H4 (cell line): ENCODE measurements at places on chromosomes 12 and 14. TPM values are rescaled to one million over a fixed set of nuclear protein-coding genes. Genes with fewer than 3 reads are reported as not detected.

The SRRM4 gene
- 0.04 TPM in 1 of 2 replicates, not detected in the other for total RNA-seq

DNA sequence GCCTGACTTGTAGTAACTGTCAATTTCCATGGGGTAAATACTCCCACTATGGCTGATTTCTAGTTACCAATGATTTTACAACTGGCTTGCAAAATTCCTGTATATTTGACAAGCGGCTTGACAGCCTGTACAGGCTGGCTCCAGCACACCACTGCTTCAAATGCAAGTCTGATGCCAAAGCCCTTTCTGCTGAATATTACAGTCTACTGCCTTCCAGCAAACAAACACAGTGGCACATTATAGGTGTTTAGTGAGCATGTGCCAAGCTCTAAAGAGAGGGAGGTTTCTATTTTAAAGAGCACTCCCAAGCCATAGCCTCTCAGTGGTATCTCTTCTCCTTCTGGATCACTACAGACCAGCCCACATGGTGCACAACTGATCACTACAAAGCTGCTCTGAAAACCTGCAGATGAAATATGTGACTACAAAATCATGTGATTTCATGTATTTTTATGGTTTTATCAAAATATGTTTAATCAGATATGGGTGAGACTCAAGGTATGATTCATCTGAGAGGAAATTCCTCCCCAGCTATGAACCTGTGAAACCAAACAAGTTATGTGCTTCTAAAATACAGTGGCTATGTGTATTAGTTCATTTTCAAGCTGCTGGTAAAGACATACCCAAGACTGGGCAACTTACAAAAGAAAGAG is 101.5 kb downstream of the RPAP3 start:
- DNase-seq: no peak

GRCh38 chr12:121634836-121635235 is 8.5 kb downstream of the ORAI1 start:
- no peak for DNase-seq

DNA sequence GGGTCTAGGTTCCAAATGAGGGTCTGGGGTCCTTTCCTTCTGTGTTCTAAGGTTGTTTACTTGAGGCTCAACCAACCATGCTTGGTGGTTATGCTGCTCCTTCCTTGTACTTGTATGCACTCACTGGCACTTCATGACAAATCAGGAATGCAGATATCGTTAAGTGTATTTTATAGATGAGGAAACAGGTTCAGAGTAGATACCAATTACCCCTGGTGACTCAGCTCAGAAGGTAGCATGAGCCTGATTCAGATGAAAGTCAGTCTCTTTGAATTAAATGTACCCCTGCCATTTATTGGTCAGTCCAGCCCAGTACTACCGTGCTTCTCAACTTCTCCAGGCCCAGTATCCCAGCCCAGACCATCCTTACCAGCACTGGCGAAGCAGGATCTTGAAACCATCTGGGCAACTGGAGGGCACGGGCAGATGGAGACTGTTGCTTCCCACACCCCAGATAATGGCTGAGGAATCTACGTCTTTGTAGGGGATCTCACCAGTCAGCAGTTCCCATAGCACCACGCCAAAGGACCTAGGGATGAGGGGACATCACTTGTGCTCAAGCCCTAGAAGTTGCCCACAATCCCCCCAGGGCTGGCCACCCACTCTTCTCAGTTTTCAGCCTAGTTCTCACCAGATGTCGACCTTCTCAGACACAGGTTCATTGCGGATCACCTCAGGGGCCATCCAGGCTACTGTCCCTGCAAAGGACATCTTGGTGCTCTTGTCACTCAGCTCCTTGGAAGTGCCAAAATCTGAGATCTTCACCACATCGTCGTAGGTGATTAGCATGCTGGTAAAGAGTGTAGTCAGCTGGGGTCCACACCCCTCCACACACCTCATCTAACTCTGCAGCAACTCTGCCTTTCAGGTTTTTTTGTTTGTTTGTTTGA is 14.3 kb downstream of the MAP3K12 start:
- no peak for DNase-seq

DNA sequence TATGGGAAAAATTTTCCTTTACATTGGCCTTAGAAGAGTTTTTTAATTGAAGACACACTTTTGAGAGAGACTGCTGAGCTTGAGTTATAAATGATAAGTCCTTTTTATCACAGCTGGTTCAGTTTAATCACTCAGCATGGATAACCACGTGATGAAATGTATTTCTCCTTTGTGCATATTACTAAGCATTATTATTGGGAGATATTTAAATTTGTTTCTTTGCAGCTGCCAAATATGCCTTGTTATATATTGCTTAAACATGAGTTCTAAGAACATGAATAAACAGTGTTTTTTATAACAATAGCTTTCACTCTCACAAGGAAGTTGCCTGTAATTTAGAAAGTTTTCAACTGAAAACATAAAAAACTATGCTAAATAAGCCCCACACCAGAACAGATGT is 293.5 kb upstream of the LRFN5 start:
- DNase-seq: no peak

GRCh38 chr12:49808686-49809380 is 19.4 kb downstream of the NCKAP5L start:
- no peak for DNase-seq

- no peak for DNase-seq
Observed at GRCh38 chr14:72700338-72701236, 193.3 kb downstream of the DPF3 start.

DNA sequence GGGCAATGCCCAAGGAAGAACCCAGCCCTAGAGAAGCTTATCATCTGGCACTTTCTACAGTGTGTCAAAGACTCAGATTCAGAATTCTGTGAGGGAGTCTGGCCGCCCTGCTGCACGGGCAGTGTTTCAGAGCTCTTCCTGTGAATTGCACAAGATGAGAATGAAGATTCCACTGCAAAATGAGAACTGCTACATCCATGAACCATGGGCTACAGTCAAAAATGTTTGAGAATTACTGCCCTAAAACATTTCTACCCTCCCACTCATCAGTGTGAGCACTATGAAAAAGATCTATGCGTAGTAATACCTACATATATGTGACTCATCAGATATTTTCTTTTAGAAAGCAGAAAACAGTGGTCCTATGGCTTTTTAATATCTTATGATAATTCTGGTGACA is 104.0 kb downstream of the STAB2 start:
- DNase-seq: no peak
